ENCODE measurements at places on chromosomes 2 and 18.

GRCh38 chr2:241733391-241734207 is 831 bp upstream of the D2HGDH start:
- no peak for DNase-seq

GRCh38 chr2:71720596-71721361 is 267.4 kb downstream of the DYSF start:
- DNase-seq = no peak

DNA sequence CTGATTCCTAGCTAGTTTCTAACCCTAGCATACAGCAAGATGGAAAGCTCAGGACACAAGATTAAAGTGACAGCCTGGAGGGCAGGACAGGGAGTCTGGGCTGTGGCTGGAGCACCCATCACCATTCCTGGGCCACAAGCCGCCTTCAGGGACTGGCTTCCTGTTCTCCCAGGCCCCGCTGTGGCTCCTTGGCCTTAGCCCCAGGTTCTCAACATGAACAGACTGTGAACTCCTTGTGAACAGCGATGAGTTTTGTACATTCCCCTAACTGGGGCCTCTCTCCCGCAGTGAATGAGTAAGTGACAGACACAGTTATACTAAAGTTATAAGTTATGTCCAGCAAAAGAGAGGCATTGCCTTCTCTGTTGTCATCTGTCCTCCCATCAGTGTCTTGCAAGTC is 35.9 kb upstream of the SLC14A1 start:
- DNase-seq = no peak

DNA sequence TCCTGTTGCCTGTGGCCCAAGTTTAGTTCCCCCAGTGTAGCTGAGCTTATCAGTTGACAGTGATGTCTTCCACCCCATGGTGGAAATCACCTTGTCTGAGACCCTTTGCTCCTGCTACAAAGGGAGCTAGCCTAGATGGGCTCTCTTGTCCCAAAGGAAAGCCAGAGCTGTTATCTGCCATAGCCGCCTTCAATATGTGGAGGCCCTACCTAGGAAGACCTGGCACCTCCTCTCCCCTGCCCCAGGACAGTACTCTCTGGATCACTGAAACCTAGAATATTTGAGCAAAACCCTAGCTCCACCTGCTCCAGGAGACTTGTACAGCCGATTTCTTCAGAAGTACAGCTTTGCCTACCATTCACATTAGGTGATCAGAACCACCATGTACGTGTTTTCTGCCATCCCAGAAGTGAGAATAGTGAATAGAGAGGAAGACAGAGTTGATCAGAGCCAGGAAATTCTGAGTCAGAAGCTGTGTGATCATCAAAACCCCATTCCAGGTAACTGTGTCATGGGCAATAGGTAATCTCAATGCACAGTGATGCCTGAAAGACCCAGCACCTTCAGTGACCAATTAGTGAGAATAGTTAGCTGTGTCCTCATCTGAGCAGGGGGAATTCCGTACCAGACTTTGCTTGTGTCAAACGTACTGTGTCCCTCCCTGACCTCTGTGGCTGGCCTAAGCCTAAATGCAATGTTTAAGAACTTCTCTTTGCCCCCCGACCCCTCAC is 138.4 kb upstream of the ALPP start:
- DNase-seq = no peak

DNA sequence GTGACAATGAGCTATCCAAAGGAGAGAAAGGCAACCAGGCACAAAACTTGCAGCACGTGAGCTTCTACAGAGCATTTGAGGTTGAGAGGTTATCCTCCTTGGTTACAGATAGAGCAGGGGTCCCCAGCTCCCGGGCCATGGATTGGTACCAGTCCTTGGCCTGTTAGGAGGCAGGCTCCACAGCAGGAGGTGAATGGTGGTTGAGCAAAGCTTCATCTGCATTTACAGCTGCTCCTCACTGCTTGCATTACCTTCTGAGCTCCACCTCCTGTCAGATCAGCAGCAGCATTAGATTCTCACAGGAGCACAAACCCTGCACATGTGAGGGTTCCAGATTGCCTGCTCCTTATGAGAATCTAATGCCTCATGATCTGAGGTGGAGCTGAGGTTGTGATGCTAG is 57.8 kb upstream of the ST8SIA3 start:
- DNase-seq = no peak

- DNase-seq = peak; percentile 17
Measured at GRCh38 chr2:88170472-88170892, 336 bp downstream of the THNSL2 start.

DNA sequence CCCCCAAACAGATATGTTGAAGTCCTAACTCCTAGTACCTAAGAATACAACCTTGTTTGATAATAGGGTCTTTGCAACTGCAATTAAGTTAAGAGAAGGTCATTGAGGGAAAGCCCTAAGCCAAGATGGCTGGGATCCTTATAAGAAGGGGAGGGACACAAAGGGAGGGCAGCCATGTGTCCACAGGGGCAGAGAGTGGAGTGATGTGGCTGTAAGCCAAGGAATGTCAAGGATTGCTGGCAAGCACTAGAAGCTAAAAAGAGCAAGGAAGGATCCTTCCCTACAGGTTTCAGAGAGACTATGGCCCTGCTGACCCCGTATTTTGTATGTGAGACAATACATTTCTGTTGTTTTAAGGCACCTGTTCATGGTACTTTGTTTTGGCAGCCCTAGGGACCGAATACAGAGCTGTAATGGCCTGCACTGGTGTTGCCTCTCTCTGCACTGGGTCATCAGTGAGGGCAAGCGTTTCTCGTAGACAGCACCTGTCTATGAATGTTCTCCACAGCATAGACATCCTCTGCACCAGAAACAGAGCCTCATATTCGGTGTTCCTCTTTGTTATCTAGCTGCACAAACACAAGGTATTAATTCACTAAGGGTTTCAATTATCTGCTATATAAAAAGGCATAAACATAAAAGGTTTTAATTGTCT is 75.4 kb upstream of the AQP4 start:
- DNase-seq = no peak

- no peak for DNase-seq
Measured at GRCh38 chr2:126446106-126446695, 209.8 kb upstream of the GYPC start.

GRCh38 chr18:23593720-23594119 is 7.4 kb upstream of the NPC1 start:
- DNase-seq = no peak

GRCh38 chr18:55096263-55096951 is 137.1 kb upstream of the CCDC68 start:
- no peak for DNase-seq

DNA sequence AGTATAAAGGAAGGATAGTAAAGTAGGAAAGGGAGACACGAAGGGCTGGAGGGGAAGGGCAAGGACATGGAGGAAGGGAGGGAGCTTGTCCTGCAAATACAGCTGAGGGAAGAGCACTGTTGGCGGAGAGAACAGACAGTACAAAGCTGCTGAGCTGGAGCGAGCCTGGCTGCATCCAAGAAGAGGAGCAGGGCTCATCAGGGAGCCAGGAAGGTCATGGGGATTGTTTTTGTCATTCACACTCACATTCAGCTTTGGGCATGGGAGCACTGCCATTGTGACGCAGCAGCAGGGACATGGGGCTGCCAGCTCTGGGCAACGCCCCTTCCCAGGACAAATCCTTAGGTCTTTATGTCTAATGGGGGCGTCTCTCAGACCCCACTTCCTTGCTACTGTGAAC is 125.1 kb downstream of the COPS8 start:
- DNase-seq = no peak

DNA sequence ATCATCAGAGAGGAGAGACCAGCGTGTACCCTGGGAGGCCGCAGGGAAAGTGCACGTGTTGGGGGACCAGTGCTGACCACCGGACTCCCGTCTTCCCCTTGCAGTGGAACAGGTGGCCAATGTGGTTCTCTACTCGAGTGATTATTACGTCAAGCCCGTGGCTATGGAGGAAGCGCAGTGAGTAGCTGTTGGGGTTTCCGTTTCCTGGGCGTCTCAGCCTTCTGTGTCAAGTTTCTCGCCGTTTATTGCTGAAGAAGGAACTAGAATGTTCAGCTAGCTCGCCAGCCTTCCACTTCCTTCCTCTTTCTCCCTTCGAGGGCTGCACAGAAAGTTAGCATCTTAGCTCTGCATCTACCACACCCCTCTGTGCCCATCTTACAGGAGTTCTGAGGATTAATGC is 22.8 kb upstream of the DGKD start:
- DNase-seq = peak; percentile 63

GRCh38 chr2:105744091-105744908 is 412 bp upstream of the NCK2 start:
- peak; percentile 54 for DNase-seq

- no peak for DNase-seq
Measured at GRCh38 chr2:15547115-15547876, 13.8 kb downstream of the NBAS start.

GRCh38 chr18:76885001-76885400 is 62.6 kb downstream of the ZNF236 start:
- DNase-seq = no peak

DNA sequence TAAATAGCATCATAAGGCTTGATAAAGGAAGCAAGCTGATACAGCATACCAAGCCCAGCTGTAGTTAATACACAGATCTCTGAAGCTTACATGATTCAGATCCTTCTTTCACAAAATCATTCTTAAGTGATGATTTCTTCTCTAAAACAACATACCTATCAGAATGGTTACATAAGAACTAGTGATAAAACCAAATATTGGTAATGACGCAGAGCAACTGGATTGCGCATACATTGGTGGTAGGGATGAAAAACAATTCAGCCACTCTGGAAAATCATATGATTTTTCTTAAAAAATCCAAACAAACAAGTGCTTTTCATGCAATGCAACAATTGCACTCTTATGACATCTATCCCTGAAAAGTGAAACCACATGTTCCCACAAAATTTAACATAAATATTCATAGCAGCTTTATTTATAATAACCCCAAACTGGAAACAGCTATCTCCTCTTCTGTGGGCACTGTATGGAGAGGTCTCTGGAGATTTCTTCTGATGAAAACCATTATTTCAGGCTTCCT is 153.6 kb upstream of the DSEL start:
- no peak for DNase-seq

- no peak for DNase-seq
Measured at GRCh38 chr2:239738159-239738558, 287.0 kb downstream of the NDUFA10 start.

GRCh38 chr18:35091841-35092240 is 50.6 kb downstream of the MAPRE2 start:
- no peak for DNase-seq

DNA sequence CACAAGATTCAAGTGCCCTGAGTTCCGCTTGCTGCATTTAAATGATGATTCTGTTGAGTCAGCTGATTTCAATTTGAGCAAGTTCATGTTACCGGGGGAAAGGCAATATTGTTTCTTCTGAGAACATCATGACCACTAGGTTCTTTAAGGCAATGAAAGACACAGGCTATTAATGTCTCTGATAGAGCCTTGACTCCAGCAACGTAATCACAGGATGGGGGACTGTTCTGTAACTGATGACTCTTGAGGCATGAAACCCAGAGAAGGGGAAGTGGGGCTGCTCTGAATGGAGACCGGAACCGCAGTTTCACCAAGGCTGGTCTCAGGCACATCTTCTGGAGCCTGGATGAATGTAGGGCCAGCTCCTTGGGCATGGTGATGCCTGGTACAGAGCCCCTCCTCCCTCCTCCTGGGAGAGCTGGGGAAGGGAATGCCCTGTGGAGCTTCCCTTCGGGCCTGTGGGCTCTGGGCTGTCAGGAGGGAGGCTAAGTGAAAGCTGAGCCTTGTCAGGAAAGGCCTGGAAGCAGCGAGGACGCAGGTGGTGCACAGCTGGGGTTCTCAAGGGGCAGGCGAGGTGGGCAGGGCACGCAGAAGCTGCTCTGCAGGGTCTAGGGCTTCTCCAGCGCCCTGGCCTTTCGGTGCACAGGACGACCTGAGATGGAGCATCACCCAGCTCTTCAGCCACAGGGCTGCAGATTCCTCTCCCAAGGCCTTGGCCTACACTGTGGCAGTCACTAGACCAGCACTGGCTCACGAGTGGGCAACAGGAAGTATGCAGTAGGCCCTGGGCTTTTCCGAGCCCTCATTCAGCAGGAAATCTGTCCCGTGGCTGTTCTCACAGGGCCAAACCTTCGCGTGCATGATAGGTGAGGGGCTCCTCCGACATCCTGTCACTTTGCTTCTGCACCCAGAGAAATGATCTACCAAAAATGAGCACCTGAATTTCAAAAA is 36.6 kb upstream of the PRLH start:
- DNase-seq = no peak

DNA sequence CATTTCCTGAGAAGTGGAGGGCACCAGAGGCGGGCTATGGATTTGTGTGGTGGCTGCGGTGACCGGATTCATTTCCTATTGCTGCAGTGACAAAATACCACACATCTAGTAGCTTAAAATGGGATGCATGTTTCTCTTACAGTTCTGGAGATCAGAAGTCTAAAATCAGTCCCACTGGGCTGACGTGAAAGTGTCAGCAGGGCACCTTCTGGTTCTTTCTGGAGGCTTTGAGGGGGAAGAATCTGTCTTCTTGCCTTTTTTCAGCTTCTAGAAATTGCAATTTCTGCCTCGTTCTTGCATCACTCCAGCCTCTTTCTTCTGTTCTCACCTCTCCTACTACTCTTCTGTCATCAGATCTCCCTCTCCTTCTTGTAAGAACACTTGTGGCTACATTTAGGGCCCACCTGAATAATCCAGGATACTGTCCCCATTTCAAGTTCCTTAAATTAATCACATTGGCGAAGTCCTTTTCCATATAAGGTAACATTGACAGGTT is 111.2 kb downstream of the MARCHF4 start:
- no peak for DNase-seq

DNA sequence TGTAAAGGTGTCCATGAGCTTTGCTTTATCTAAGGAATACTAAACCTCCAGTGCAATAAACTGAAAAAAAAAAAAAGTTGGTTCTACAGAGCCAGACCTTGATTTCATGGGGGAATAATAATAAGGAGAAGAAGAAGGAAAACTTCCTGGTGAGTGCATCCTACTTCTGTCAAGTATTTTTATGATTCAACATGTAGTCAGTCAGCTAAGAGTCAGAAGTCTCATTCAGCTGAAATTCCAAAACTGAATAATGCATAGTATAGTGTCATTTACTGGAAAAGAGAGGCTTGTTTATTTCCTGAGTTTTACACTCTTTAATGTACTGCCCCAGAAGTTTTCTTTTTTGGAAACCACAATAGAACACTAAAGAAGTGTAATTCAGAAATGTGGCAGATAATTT is 77.8 kb upstream of the TACR1 start:
- DNase-seq = no peak

GRCh38 chr2:241620419-241620769 is 16.6 kb downstream of the THAP4 start:
- peak; percentile 19 for DNase-seq

GRCh38 chr2:138722316-138722715 is 57.9 kb downstream of the NXPH2 start:
- DNase-seq = no peak

DNA sequence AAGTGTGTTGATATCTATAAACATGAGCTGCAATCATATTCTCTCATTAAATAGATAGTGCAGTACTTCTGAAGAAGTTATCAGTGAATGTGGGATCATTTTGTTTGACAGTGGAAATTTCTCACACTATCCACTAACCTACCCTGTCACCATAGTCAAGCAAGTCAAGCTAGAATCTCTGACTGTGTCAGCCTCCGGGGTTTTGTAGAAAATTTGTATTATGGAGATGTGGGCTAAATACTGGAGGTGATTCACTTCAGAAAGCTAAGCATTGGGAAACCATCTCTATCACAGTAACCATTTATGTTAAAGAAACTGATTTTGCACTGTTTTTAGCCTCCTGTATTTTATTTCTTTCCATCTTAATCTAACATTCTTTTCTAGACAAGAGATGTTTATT is 126.6 kb upstream of the CREB1 start:
- DNase-seq = no peak
